ENCODE measurements at places on chromosomes 13 and 19. TPM values are rescaled to one million over a fixed set of nuclear protein-coding genes. Genes with fewer than 3 reads are reported as not detected.

Gene DPRX
- not detected for total RNA-seq

Gene FBN3
- total RNA-seq, result 1.8 TPM

Gene CAPN12
- total RNA-seq, result 1.6 TPM

- no peak for DNase-seq
- no peak overlapping the region for H3K4me3 ChIP-seq
- H3K36me3 ChIP-seq, result no peaks in the 10 kb centered on the region
- no peaks in the 10 kb centered on the region for H3K27me3 ChIP-seq
- H3K27ac ChIP-seq, result no peak overlapping the region
Measured at GRCh38 chr13:111325146-111325890, 4.9 kb downstream of the TEX29 start.

Gene ZNF296
- total RNA-seq, result 2.1 TPM

DNA sequence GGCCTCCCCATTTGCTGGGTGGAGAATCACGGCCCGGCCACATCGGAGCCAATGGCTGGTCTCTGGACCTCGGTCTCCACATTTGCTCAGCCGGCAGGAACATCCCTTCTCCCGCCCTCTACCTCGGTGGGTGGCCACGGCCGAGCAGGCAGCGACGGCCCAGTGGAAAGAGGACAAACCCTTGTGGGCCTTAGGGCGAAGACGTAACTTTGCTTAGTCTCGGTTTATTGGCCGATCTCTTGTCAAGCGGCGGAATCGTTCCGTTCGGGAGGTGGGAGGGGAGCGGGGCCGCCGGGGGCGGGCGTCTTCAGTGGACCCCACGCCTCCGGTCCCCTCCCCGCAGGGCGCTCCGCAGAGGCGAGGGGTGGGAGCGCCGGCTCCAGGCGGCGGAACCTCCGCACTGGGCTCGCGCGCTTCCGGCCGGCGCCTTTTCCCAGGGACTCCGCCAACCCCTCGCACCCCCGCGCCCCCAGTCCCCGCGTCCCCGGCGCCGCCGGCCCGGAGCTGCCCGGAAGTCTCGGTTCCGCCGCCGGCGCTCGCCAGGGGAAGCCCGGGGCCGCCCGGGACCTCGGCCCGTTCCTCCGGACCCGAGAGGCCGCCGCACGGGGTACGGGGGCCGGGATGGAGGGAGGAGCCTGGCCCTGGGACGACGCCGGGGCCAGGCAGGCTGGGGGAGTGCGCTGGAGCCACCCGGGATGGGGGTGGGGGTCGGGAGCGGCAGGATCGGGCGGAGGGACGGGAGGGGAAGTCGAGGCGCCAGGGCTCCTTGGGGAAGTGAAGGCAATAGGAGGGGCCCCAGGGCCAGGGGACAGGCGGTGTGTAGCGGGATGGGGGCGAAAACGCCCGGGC is at the start of gene ZNF580:
TSS of gene ZNF580 (plus strand) at position 426 of the 849 bp plus-strand sequence. CDS start 1,507 bp downstream, outside the sequence.
- peaks cover 5% of the 10 kb centered on the region for H3K36me3 ChIP-seq
- H3K4me3 ChIP-seq, result peak within 1 kb of the TSS; percentile 40
- no peaks in the 10 kb centered on the region for H3K27me3 ChIP-seq

DNA sequence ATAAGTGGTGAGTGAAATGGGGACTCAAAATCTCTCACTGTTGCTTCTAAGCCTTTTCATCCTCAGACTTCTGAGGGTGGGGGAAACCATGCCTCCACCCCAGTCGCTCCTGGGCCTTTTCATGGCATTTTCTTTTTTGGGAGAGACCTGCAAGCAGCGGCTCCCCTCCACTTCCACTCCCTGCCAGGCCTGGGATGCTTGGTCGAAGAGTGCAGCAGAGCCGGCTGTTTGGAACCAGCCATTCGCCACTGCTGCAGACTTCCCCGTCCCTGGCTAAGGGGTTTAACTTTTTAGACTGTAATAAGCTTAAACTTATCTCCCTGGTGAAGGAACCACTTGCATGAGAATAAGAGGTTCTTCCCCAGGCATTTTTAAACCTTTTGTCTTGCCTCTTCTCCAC is 617.2 kb downstream of the PCDH9 start:
- no peaks in the 10 kb centered on the region for H3K36me3 ChIP-seq
- H3K4me3 ChIP-seq, result no peak overlapping the region
- no peak overlapping the region for H3K27ac ChIP-seq
- no peaks in the 10 kb centered on the region for H3K4me1 ChIP-seq
- no peaks in the 10 kb centered on the region for H3K27me3 ChIP-seq
- no peak for DNase-seq

- H3K4me1 ChIP-seq, result no peaks in the 10 kb centered on the region
- H3K4me3 ChIP-seq, result no peak overlapping the region
- H3K27ac ChIP-seq, result no peak overlapping the region
- H3K27me3 ChIP-seq, result no peaks in the 10 kb centered on the region
- peaks cover 13% of the 10 kb centered on the region for H3K36me3 ChIP-seq
Measured at GRCh38 chr13:77056382-77056781, 29.4 kb upstream of the FBXL3 start.

GRCh38 chr13:110713981-110714796 is 689 bp downstream of the ING1 start:
- H3K27ac ChIP-seq, result peak overlapping the region; percentile 100
- peak overlapping the region; percentile 83 for H3K4me3 ChIP-seq
- peak; percentile 61 for DNase-seq
- H3K27me3 ChIP-seq, result no peaks in the 10 kb centered on the region
- H3K36me3 ChIP-seq, result no peaks in the 10 kb centered on the region

Gene MAP3K10
- total RNA-seq, result 16.5 TPM

- DNase-seq, result no peak
- H3K27me3 ChIP-seq, result no peaks in the 10 kb centered on the region
- no peaks in the 10 kb centered on the region for H3K36me3 ChIP-seq
- H3K4me3 ChIP-seq, result no peak overlapping the region
- H3K4me1 ChIP-seq, result peaks cover 15% of the 10 kb centered on the region
Measured at GRCh38 chr13:49759503-49759902, 33.0 kb downstream of the KPNA3 start.

- no peaks in the 10 kb centered on the region for H3K4me1 ChIP-seq
- H3K27me3 ChIP-seq, result no peaks in the 10 kb centered on the region
- no peak for DNase-seq
Measured at GRCh38 chr19:377801-378581, 31.0 kb downstream of the C2CD4C start.

Gene TSEN34
- 102 TPM for total RNA-seq

Gene ZNF582
- 11.8 TPM for total RNA-seq

Gene B3GNT8
- total RNA-seq, result not detected

Gene TBXA2R
- total RNA-seq, result 1.3 TPM

Gene ANKLE1
- total RNA-seq, result 0.24 TPM

DNA sequence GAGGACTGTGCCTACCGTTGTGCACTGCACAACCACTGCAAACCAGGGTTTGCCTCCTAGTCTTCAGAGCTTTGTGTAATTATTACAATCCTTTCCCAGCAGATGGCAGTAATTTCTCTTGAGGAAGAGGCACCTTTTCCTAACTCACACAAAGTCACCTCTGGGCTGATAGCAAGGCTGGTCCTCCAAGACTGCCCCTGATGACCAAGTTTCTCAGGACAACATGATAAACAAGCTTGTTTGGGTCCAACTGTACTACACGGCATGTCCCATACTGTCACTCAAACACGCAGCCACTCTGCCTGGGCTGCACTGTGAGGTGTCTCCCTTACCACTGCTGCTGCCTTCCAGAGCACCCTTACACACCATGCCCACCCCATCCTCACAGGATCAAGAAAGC is 39.3 kb downstream of the RFXAP start:
- H3K36me3 ChIP-seq, result peaks cover 9% of the 10 kb centered on the region
- DNase-seq, result peak; percentile 12
- no peak overlapping the region for H3K4me3 ChIP-seq
- H3K4me1 ChIP-seq, result no peaks in the 10 kb centered on the region
- no peak overlapping the region for H3K27ac ChIP-seq

Gene KLC3
- 0.78 TPM for total RNA-seq

Gene GZMM
- not detected for total RNA-seq

- H3K36me3 ChIP-seq, result peaks cover 16% of the 10 kb centered on the region
- peaks cover 15% of the 10 kb centered on the region for H3K4me1 ChIP-seq
- DNase-seq, result no peak
- no peaks in the 10 kb centered on the region for H3K27me3 ChIP-seq
Measured at GRCh38 chr19:38375098-38375493, 725 bp downstream of the PSMD8 start.

DNA sequence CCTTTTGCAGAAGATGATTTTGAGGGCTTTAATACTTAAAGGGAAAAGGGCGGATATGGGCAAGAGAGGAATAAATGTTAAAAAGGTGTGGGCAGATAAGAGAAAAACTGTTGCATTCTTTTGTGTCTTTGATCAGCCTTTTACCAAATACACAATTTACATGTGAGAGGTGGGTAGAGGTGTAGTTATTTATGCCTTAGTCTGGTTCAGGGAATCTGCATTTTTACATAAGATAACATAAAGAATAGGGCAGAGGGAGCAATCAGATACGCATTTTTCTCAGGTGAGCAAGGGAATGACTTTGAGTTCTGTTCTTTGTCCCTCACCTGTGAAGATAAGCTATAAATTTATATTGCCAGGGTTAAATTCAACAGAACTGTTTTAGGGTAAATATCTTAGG is 708.4 kb upstream of the SLITRK1 start:
- H3K36me3 ChIP-seq, result no peaks in the 10 kb centered on the region
- H3K4me1 ChIP-seq, result peaks cover 6% of the 10 kb centered on the region
- H3K27me3 ChIP-seq, result no peaks in the 10 kb centered on the region
- H3K4me3 ChIP-seq, result no peak overlapping the region
- no peak for DNase-seq
- no peak overlapping the region for H3K27ac ChIP-seq

Gene ZNF69
- total RNA-seq, result 20.0 TPM

Gene TDRD12
- total RNA-seq, result 2.4 TPM

- peaks cover 5% of the 10 kb centered on the region for H3K27me3 ChIP-seq
- DNase-seq, result no peak
- no peak overlapping the region for H3K27ac ChIP-seq
- no peaks in the 10 kb centered on the region for H3K4me1 ChIP-seq
Measured at GRCh38 chr19:5440299-5440698, 14.9 kb upstream of the ZNRF4 start.

DNA sequence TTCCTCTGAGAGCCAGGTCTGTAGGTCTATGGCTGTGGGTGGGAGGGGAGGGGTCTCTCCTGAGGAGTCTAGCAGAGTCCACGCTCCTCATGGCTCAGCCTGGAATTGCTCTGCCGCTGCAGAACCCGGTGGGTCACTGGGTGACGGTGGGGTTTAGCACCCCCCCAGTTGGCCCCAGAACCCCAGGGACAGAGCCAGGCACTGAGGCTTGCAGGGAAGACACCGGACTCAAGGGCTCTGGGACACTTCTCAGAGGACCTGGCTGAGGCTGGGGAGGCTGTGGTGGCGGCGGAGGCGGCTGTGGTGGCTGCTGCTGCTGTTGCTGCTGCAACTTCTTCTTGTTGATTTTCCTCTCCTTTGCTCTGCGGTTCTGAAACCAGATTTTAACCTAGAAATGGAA is 6.1 kb downstream of the CDX2 start:
- H3K4me3 ChIP-seq, result no peak overlapping the region
- no peak for DNase-seq
- peaks cover 10% of the 10 kb centered on the region for H3K4me1 ChIP-seq
- H3K27me3 ChIP-seq, result peaks cover 47% of the 10 kb centered on the region
- H3K36me3 ChIP-seq, result no peaks in the 10 kb centered on the region

DNA sequence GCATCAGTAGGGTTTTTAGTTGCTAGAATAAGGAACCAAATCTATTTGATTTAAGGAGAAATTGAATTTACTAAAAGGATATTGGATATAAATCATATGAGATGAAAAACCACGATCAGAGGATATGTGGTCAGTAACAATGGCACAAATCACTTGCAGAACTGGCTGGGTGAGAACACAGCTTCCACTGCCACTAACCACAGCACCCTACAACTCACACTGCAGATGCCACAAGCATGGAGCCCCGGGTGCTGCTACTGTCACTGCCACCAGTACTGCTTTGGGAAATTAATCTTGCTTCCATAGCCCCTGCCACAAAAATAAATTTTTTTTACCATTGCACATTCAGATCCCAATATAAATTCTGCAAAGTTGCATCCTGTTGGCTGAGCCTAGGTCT is 40.6 kb upstream of the KLF12 start:
- H3K4me3 ChIP-seq, result no peak overlapping the region
- no peaks in the 10 kb centered on the region for H3K36me3 ChIP-seq
- no peak for DNase-seq
- no peak overlapping the region for H3K27ac ChIP-seq
- no peaks in the 10 kb centered on the region for H3K4me1 ChIP-seq

Gene HIF3A
- total RNA-seq, result 53.5 TPM

DNA sequence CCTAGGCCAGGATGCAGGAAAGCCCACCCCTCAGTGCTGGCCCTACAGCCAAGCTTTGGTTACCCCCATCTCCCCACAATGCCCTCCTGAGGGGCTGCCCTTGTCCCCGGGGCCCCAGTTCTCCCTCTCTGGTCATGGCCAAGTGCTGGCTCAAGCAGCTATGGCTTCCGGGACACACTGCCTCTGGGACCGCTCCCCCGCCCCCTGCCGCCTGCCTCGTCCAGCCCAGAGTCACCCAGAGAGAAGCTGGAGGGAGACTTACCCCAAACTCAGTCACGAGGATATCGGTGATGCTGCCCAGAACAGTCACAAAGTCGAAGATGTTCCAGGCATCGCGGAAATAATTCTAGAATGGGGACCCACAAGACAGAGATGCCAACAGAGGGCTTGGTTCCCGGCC is 94.7 kb downstream of the IER2 start:
- no peak overlapping the region for H3K4me3 ChIP-seq
- no peaks in the 10 kb centered on the region for H3K4me1 ChIP-seq
- no peak for DNase-seq
- H3K27me3 ChIP-seq, result no peaks in the 10 kb centered on the region
- no peak overlapping the region for H3K27ac ChIP-seq

GRCh38 chr19:14661372-14661924 is 13.2 kb downstream of the ADGRE3 start:
- no peak overlapping the region for H3K27ac ChIP-seq
- no peaks in the 10 kb centered on the region for H3K27me3 ChIP-seq
- no peak for DNase-seq
- no peaks in the 10 kb centered on the region for H3K36me3 ChIP-seq
- no peak overlapping the region for H3K4me3 ChIP-seq

Gene CACNG6
- not detected for total RNA-seq

Gene MED4
- total RNA-seq, result 36.8 TPM

GRCh38 chr13:19864746-19865309 is 1.4 kb upstream of the ZMYM5 start:
- DNase-seq, result peak; percentile 64
- H3K36me3 ChIP-seq, result no peaks in the 10 kb centered on the region
- H3K27ac ChIP-seq, result peak overlapping the region; percentile 100
- H3K4me1 ChIP-seq, result peaks cover 17% of the 10 kb centered on the region

Gene LNX2
- total RNA-seq, result 17.3 TPM

- no peak overlapping the region for H3K4me3 ChIP-seq
- no peaks in the 10 kb centered on the region for H3K27me3 ChIP-seq
- H3K36me3 ChIP-seq, result no peaks in the 10 kb centered on the region
- DNase-seq, result no peak
- no peaks in the 10 kb centered on the region for H3K4me1 ChIP-seq
Measured at GRCh38 chr19:18083929-18084684, 2.6 kb downstream of the IL12RB1 start.

DNA sequence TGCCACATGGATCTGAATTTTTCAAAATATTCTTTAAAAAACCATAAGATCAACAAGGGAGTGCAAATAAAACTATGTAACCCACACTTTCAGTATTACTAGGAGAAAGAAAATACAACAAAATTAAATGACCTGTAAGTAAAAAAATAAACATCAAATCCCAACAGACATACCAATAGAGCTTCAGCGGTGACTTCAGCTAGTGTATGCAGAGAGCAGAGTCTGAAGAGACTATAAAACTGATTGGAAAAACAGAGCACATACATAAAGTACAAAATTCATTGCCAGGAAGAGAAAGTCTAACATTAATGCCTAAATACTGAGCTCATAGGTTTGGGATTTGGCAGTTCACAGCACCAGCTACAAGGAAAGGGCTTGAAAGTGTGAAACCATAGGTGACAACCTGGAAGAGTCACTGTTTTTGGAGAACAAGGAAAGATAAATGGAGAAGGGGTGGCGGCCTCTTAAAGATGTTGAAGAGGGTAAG is 291.1 kb downstream of the LMO7 start:
- no peaks in the 10 kb centered on the region for H3K36me3 ChIP-seq
- H3K4me1 ChIP-seq, result no peaks in the 10 kb centered on the region
- no peak for DNase-seq
- no peak overlapping the region for H3K27ac ChIP-seq
- H3K4me3 ChIP-seq, result no peak overlapping the region

Gene SBNO2
- total RNA-seq, result 22.8 TPM
